ENCODE measurements at places on chromosomes 4 and X. TPM values are rescaled to one million over a fixed set of nuclear protein-coding genes. Genes with fewer than 3 reads are reported as not detected.

DNA sequence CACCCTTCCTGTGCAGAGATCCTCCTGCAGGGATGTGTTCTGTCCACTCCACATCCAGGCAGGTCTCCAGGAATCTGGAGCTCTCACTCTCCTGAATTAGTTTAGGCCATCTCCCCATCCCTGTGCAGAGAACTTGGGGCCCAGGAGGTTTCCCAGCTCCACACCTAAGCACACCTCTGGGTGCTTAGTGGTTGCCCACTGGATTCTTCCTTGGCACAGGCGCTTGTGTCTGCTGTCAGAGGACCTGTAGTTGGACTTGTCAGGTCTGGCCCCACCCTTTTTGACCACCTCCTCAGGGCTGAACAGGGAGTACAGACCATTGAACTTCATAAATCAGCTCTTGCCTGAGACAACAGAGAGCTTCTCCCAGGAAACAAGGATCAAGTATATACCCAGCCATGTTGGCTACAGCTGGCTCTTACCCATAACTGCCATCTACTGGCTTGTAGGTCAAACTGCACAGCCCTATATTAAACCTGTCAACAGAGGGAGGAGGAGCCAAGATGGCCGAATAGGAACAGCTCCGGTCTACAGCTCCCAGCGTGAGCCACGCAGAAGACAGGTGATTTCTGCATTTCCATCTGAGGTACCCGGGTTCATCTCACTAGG, 275.5 kb downstream of the PPARGC1A start:
- no peak for DNase-seq

DNA sequence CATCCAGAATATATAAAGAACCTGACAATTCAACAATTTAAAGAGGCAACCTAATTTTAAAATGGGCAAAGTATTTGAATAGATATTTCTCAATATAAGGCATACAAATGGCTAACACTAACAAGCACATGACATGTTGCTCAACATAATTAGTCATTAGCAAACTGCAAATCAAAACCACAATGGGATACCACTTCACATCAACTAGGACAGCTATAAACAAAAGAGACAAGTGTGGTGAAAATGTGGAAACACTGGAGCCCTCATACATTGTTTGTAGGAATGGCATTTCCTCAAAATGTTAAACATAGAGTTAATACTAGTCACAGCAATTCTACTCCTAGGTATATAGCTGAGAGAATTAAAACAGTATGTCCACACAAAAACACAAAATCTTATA, 96.7 kb downstream of the CORIN start:
- DNase-seq, result no peak

DNA sequence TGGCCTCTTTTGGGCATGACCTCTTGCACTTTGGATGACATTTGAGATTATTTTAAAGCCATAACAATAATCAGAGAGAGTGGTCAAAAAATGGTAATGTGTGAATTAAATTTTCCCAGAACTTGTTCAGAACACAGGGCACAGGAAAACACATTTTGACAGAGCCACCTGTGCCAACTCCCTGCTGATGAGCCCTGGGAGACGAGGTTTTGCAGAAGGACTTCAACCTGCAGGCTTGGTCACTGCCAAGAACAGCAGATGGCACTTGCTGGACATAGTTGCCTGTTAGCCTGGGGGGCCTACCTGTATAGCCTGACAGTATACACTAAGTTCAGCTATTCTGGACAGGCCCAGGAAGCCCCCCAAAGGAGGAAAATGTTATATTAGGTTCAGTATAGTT, 277.8 kb upstream of the EMCN start:
- DNase-seq, result no peak

DNA sequence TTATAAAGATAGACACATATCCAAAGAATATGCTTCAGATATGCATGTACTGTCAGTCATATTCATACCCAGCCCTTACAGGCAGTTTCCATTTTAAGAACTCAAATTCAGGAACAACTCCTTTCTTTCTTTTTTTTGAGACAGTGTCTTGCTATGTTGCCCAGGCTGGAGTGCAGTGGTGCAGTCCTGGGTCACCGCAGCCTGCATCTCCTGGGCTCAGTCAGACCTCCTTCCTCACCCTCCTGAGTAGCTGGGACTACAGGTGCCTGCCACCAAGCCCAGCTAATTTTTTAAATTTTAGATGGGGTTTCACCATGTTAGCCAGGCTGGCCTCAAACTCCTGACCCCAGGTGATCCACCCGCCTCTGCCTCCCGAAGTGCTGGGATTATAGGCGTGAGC, 34.5 kb downstream of the SNX25 start:
- no peak for DNase-seq

DNA sequence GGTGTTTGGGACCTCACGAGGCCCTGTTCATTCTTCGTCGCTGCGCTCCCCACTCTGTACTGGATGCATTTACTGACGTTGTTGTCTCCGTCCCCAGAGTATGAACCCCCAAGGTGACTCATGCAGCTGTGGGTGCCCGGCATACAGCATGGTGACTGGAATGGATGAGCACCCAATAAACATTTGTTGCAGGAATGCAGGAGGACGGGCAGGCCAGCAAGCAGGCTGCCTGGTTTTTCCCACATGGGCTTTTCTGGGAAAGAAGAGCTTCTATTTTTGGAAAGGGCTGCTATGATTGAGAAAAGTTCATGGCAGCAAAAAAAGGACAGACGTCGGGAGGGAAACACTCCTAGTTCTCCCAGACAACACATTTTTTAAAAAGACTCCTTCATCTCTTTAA, 893 bp upstream of the SOD3 start:
- no peak for DNase-seq

GRCh38 chr4:80918004-80918403, 112.5 kb upstream of the BMP3 start:
- no peak for DNase-seq

DNA sequence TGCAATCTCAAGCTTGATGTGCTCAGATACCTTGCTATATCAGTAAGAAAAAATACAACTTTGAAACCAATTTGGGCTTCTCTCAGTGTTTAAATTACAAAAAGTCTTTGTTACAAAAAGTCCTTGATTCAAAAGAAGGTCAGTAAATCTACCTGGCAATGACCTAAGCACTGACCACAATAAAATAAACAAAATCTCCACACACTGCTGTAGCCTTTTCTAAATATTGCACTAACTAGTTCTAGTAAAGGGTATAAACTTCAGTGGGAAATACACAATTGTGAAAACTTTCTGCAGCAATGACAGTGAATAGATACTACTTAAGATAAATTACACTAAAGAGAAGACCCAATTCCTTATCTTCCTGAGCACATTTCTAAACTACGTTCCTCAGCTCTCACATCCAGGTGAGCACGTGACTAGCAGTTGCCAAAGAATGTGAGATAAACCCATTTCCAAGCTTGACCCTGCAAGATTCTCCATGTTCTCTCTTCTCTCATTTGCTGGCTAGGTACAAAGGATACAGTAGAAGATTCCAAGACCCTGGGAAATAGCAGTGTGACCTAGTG, 81.4 kb upstream of the GPR34 start:
- DNase-seq, result no peak

DNA sequence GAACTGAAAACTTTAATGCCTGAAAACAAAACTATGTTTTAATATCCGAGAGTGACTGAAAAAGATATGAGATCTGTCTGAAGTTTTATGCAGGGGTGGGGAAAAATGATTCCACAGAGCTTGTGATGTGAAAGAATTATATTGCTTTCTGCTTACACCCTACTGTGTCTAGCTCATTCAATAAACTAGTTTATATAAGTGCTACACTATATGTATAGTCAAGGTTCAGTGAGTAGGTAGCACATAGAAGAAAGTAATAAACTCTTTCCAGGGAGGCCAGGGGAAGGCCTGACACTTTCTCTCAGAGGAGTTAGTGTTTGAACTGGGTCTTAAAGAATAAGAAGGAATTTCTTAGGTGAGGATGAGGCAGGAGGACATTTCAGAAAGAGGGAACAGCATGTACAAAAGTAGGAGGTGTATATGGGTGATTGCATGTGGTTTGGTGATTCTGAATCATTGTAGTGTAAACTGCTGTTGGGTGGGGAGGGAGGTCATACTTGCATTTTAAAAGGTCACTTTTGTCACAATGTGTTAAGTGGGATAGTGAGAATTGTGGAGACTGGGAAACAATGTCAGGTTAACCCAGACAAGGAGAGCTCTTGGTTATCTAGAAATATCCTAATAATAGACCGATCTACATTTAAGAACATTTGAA, 25.1 kb upstream of the TEX13D start:
- DNase-seq, result no peak

- DNase-seq, result no peak
Measured at GRCh38 chr4:19496756-19497155, 754.9 kb upstream of the SLIT2 start.

DNA sequence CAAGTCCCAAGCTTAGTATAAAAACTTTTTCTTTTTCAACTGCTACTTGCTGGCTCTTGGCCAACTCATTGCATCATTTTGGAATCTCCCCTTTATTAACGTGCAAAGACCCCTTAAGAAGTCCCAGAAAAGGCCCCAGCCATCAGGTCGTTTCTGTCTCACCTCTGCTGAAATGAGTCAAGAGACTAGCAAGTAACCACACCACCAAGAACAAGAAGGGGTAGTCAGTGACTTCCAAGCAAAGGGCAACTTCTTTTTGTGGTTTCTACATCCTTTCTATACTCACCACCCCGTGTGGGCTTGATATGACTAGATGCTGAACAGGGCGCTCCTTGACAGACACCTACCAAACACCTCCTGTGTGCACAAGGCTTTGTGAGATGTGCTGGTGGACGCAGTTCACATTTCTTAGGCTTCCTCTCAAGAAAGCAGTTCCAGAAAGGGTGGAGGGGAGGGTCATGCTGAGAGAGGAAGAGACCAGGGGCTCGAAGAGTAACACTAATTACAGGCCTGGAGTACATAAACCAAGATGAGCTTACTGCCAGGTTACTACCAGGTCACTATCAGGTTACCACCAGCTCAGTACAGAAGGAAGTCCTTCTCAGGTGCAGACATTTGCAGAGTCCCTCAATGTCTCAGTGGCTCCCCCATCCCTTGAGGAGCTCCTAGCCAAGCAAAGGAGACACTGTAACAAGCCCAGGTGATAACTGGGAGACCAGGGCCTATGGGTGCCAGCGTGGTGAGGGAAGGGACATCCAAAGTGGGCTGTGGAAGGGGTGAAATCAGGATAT, 19.3 kb downstream of the JAKMIP1 start:
- DNase-seq, result no peak

DNA sequence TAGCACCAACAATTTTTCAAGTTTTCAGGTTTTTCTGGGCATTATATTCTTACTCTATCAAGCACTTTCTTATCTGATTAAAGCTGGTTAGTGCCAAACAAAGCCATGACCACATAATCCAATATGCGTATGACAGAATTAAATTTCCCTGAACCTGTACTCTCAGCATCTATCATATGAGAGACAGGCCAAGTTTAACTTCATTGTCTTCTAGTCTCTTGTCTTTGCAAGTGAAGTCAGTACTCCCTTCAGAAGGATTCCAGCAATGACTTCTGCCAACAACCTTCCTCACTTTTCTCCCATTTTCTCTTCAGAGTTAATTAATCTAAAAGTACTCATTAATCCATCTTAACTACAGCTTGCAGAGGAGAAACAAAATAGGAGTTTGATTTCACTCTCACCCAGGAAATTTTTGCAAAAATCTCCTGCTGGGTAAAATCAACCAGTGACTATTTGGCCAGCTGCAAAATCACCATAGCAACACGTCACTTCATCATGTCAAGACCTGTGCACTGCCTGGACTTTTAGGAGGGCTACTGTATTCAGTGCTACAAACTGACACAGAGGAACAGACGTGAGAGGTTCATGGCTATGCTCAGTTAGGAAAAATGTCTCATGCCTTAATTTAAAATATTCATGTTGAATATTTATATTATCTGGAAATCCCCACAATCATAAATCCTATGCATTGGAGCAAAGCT, 208.4 kb downstream of the ANTXR2 start:
- DNase-seq, result no peak

GRCh38 chrX:136523770-136524169, 8.2 kb upstream of the VGLL1 start:
- DNase-seq, result no peak

DNA sequence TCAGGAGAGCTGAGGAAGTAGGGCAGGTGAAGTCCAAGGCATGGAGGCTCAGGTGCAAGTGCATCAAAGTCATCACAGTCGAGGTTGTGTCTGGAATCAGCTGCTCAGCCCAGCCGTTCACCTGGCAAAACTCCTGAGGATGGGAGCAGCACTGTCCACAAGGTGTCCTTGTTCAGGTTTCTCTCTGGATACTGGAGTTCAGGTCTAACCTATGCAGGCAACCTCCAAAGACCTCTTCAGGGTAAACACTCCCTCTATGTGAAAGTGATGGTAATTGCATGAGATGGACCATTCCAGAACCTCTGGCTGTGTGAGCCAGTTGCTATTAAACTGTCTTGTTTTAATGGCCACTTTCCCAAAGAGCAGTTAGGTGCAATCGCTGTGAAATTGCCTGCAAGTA, 120.2 kb upstream of the PSAPL1 start:
- no peak for DNase-seq

DNA sequence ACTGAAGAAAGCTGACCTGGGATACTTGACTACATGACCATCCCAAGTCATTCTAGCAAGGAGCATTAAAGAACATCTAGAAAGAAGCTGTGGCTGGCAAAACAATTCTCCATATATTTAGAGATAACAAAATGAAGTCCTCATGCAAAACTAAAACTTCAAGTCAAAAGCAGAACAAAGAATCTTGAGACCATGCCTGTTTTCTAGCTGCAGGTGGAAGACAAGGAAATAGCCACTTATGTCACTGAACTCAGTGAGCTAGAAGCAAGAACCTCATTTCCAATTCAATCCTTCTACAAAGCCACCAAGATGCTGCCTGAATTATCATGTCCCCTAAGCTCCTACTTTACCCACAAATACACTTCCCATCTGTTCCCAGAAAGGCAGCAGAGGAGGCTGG, 13.8 kb downstream of the USP46 start:
- no peak for DNase-seq

DNA sequence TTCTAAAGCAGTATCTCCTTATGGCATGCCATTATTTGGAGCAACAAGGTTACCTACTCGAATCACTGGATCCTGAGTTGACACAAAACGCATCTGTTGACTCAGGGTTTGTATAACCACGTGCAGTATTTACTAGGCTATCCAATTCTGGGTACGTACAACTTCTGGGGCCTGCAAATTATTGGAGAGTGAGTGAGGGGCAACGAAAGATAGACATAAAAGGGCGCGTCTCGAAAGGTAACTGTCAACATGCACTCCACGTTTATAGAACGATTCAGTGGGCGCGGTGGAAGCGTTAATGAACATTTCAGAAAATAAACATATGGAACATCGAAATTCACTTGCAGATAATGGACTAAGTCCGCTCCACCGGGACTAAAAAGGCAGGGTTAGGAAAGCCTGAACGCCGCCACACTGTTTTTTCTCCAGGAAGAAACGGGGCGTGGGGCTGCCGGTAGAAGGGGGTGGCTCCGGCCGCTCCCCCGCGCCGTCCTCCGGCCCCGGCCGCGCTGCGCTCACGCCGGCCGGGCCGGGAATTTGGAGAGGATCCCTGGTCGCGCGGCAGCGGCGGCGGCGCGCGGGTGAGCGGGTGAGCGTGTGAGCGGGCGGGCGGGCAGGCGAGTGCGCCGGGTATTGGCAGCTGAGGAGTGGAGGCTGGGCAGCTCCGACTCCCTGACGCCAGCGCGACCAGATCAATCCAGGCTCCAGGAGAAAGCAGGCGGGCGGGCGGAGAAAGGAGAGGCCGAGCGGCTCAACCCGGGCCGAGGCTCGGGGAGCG, at the start of gene SMAD1:
Gene SMAD1 (plus strand): TSS at position 690 of the 778 bp plus-strand sequence. CDS start 32,761 bp downstream, outside the sequence.
- DNase-seq, result no peak

The SLITRK2 gene
- not detected for polyA plus RNA-seq

The GLOD5 gene
- not detected for polyA plus RNA-seq

The CFAP47 gene
- polyA plus RNA-seq, result not detected

The GPR82 gene
- 0.10 TPM for polyA plus RNA-seq

The IL1RAPL1 gene
- polyA plus RNA-seq, result not detected

The MAGEE1 gene
- polyA plus RNA-seq, result 3.7 TPM

The DCAF12L2 gene
- not detected for polyA plus RNA-seq

All from naive thymus-derived CD8-positive, alpha-beta T cell (primary cell).